ENCODE measurements at places on chromosomes 11 and 22.
A peak's percentile ranks its signal among the peaks of the same experiment; 100 is the strongest.

GRCh38 chr11:111472228-111472627, 40.0 kb downstream of the BTG4 start:
- DNase-seq = no peak

GRCh38 chr11:129703846-129704245, 111.8 kb upstream of the TMEM45B start:
- no peak for DNase-seq

DNA sequence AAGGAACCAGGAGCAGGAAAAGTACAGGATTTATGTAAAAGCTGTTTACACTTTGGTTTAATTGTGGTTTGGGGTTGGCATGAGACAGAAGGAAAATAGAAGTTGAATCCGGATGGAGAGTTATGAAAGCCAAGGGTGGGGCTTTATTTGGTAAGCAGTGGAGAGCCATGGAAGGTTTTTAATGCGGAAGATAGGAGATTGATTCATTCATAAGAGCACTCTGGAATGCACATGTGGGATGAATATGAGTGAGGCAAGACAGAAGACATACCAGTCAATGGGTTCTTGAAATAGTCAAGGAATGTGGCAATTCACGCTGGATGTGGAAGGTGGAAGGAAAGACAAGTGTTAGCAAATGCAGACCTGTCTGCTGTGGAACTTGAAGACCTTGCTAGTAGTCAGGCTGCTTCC, 9.3 kb upstream of the GLB1L3 start:
- no peak for DNase-seq

DNA sequence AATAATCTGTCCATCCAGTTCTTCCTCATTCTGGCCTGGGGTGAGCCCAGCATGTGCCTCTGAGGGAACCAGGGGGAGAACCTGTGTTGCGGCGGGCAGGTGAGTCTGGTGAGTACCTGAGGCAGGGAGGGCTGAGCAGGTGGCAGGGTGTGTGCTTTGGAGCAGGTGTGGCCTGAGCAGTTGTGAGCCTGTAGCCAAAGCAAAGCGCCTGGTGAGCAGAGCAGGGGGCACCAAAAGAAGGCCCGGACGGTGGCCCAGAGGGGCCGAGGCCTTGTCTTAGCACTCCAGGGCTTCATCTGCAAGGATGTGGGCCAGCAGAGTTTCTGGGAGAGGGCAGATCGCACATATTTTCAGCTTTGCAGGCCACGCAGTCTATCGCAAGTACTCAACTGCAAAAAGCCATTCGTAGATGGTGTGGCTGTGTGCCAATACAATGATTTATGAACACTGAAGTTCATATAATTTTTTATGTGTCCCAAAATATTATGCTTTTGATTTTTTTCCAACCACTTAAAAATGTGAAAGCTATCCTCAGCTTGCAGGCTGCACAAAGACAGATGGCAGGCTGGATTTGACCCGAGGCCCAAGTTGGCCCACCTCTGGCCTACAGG, 8.7 kb downstream of the GLB1L2 start:
- no peak for DNase-seq

GRCh38 chr11:122746050-122746478, 90.5 kb downstream of the UBASH3B start:
- DNase-seq = peak; percentile 56

DNA sequence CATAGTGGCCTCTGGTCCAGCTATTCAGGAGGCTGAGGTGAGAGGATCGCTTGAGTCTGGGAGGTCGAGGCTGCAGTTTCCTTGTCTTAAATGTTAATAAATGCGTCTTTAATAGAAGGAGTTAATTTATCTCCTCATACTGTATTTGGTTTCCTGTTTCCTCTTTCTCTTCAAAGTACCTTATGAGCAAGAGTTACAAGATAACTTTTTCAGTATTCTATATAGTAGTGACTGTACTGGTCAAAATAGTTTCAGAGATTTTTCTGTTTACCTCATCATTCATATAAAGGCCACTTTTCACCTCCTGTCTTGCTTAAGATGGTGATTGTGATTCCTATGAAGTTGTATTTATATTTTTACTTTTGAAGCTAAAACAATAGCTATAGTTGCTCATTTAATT, 50.9 kb downstream of the MCAM start:
- DNase-seq = no peak

- DNase-seq = no peak
These were observed 214.5 kb downstream of the BARX2 start for GRCh38 chr11:129590030-129590752.

Data from GM12891 (cell line).